Progenitor cell of endocrine pancreas (in vitro differentiated cells): ENCODE measurements at places on chromosomes 3 and 15. TPM values are rescaled to one million over a fixed set of nuclear protein-coding genes. Genes with fewer than 3 reads are reported as not detected.

DNA sequence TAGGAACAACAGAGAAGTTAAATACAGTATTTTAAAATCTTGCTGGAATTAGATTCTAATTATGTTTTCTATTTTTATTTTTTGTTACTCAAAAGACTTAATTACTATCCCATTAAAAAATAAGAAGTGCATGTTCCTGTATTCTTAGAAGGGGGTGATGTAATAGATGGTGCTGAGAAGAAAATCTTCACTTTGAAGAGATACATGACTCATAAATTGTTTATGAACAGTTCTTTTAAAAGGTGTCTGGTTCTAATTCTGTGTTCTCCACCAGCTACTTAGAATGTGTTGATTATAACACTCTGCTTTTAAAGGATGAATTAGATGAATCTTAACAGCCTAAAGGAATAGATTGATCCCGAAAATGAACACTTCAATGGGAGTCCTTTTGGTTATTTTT, 8.2 kb downstream of the RCN2 start:
- H3K27me3 ChIP-seq: no peaks in the 10 kb centered on the region
- H3K4me3 ChIP-seq: no peak overlapping the region
- no peak overlapping the region for H3K27ac ChIP-seq

Gene ITIH1
- 11.3 and 14.1 TPM in 2 replicates for total RNA-seq

- DNase-seq: no peak
- H3K4me1 ChIP-seq: peaks cover 26% of the 10 kb centered on the region
- H3K27ac ChIP-seq: no peak overlapping the region
- no peak overlapping the region for H3K4me3 ChIP-seq
- H3K27me3 ChIP-seq: peaks cover 53% of the 10 kb centered on the region
These were observed 171.1 kb downstream of the RAB11A start for GRCh38 chr15:66040211-66040892.

- H3K27me3 ChIP-seq: peaks cover 69% of the 10 kb centered on the region
- peaks cover 2% of the 10 kb centered on the region for H3K4me1 ChIP-seq
- H3K36me3 ChIP-seq: no peaks in the 10 kb centered on the region
- no peak for DNase-seq
- no peak overlapping the region for H3K27ac ChIP-seq
These were observed 651 bp downstream of the ACTC1 start for GRCh38 chr15:34794590-34795206.
